ENCODE measurements at places on chromosomes 7 and 10.

GRCh38 chr10:33483124-33483815 lies 148.8 kb upstream of the NRP1 start:
- no peak for DNase-seq

DNA sequence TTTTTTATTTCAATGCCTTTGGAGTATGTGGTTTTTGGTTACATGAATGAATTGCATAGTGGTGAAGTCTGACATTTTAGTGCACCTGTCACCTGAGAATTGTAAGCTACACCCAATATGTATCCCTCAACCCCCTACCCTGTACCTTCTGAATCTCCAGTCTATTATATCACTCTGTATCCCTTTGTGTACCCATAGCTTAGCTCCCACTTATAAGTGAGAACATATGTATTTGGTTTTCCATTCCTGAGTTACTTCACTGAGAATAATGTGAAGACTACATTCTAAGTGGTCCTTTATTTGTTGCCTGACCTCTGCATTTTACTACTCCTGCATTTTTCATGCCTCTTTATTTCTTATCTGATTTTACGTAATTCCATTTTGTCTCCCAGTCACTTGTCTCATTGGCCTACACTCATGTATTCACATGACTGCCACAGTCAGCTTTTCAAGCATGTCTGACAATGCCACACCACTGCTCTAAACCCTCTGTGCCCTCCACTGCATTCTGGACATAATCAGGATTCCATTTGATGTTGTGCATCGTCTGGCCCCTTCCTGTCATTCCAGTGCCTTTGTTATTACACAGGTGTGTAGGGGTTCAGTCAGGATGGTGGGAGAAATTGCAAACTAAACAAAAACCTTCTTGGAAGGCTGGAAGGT lies 1325.5 kb downstream of the XPNPEP1 start:
- DNase-seq = no peak

DNA sequence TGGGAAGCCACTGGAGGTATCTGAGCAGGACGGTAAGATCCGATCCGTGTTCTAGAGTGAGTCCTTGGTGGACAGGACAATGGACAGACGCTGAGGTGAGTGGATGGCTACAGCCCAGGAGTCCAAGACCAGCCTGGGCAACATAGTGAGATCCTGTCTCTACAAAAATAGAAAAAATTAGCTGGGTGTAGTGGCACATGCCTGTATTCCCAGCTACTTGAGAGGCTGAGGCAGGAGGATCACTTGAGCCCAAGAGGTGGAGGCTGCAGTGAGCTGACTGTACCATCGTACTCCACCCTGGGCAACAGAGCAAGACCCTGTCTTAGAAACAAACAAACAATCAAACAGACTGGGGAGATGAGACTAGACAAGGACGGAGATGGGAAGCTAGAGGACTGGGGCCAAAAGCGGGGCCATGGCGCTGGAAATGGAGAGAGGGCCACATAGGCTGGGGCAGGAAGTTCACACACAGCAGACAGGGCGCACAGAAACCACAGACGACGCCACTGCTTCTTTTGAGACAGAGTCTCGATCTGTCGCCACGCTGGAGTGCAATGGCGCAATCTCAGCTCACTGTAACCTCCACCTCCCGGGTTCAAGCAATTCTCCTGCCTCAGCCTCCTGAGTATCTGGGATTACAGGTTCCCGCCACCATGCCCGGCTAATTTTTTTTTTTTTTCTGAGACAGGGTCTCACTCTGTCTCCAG lies 24.7 kb downstream of the DAGLB start:
- DNase-seq = peak; percentile 18

DNA sequence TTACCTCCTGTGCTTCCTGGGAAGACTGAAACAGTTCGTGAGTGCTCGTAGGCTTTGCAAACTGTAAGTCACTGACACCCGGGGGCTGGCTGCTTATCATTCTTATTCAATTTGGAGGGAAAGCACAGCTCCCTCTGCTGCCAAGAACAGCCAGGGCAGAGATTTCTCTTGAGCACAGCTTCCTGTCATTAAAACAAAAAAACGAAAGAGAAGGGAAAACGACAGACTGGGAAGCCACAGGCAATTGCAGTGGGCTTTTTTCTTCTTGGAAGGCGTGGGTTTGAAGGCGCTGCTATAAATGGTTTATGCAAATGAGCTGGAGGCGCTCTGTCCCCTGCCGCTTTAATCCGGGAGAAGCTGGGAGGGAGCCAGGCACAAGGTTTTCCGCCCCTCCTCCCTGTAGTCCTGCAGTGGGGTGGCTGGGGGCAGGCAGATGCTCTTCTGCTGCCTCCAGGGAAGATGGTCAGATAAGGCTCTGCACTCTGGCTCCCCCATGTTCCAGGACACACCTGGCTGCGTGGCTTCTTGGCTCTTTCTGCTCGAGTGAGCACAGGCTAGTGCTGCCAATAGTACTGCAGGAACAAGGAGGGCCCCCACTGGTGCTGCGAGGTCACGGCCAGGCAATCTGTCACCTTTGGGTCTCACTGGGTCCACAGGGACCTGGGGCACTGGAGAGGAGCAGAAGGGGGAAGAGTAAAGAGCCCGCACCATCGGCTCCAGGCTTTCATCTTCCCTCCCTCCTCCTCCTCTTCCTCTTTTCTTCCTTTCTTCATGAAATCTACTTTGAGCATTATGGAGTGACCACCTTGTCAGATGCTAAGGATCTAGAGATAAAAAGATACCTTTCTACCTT lies 49.5 kb downstream of the NEURL1 start:
- DNase-seq = peak; percentile 32

GRCh38 chr7:1716263-1717094 lies 46.4 kb downstream of the ELFN1 start:
- DNase-seq = no peak

DNA sequence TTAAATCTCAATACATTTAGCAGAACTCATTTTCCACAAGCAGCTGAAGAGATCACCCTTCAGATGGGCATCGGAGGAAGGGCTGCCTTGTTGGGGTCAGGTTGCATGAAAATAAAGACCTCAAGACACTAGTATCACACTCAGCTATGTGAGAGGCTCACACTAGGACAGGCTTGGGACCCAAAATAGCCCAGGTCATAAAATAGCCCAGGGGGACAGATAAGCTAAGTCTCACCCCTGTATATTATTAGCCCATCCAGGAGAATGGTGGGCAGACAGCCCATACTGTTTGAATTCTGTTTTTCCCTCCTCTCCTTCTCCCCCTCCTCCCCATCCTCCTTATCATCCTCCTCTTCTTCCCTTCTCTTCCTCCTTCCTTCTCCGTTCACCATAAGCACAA lies 415.1 kb upstream of the C7orf33 start:
- no peak for DNase-seq

DNA sequence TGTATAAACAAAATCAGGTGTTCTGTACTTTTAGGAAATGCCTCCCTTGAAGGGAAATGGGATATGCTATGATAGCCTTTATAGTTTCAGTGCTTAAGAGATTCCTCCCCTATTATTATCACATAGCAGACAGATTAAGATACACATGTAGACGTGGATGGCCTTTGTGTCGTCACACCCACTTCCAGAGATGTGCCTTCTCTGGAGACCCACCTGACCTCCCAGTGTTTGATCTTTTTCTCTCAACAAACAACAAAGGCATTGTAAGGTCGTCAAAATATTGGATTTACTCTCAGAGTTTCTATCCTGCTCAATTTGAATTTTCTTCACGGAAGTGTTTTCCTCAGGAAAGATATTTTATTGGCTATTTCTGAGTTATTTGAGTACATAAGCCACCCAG lies 25.7 kb upstream of the C1GALT1 start:
- no peak for DNase-seq

GRCh38 chr7:35454575-35455385 lies 200.9 kb upstream of the TBX20 start:
- no peak for DNase-seq

DNA sequence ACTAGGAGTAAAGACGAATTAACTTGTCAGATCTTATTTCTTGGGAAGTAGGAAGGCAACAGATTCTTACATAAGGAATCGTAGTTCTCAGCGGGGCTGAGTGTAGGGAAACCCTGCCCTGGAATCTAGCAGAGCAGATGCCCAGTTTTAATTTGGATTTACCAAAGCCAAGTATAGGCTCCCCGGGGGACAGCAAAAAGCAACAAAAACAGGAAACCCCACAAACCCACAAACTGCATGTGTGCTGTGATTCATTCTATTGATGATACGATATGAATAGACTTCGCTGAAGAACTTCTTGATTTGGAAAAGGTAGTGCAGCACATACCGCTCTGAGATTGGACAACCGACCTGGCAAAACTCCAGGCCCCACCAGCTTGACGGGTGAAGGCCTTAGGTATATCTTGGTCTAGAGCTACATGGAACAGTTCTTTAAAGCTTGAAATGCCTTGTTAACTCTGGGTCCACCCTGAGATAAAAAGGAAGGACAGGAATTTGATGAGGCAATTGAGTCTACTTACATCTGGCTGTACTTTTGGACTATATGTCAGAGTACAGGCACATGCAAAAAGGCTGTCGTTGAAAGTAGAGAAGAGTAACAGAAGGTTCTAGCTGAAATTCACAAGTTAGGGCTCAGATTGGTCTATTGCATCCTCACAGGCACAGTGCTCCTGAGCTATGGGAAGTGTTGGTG lies 49.1 kb downstream of the STRA8 start:
- DNase-seq = peak; percentile 2

- DNase-seq = no peak
Observed at GRCh38 chr7:132386201-132386681, 190.0 kb downstream of the PLXNA4 start.

DNA sequence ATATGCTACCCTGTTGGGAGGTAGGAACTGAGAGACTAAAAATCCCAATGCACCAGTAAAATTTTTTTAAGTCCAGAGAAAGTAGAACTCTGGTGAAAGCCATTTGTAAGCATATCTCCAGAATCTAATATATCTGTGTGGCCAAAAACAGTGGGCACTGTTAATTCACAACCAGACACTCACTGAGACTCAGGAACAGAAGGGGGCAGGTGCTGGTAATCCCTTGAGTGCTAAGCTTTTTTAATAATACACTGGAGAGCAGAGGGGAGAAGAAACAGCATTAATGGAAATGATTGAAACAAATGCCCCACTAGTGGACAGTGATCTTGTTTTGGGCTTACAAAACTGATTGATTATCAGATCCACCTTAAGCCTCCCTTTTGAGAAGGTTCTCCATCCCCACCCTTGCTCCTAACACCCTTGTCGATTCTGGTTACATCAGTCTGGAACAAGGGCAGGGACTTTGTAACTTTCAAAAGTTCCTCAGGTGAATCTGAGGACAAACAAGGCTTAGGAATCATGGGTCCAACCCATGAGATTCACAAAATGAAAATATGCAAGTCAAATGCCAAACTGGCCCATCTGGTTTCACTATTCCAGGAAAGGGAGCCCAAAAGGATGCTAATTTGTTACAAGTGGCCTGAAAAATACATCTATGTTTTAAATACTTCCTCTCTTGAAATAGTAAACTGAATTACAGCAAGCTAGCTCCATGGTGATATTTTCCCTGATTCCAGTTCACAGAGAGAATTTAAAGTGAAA lies 29.7 kb downstream of the PLXNA4 start:
- no peak for DNase-seq

DNA sequence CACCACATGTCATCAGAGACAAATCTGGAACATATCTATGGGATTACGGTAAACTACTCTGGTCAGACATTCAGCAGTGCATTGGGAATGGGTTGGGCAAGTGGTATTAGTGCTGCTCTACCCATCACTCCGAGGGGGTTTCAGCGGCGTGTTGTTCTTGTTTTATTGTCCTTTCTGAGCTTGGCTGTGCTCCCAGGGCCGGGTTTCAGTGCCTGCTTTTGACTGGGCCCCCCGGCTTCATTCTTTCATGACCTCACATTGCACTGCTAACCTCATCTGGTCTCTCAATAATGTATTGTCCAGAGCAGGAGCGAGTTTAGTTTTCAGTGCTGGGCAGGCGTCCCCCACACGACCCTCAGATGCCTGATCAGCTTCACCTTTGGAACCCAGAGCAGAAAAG lies 364.6 kb downstream of the PAXIP1 start:
- no peak for DNase-seq
